T-helper 22 cell (primary cell): ENCODE measurements at places on chromosomes 5 and 9.

DNA sequence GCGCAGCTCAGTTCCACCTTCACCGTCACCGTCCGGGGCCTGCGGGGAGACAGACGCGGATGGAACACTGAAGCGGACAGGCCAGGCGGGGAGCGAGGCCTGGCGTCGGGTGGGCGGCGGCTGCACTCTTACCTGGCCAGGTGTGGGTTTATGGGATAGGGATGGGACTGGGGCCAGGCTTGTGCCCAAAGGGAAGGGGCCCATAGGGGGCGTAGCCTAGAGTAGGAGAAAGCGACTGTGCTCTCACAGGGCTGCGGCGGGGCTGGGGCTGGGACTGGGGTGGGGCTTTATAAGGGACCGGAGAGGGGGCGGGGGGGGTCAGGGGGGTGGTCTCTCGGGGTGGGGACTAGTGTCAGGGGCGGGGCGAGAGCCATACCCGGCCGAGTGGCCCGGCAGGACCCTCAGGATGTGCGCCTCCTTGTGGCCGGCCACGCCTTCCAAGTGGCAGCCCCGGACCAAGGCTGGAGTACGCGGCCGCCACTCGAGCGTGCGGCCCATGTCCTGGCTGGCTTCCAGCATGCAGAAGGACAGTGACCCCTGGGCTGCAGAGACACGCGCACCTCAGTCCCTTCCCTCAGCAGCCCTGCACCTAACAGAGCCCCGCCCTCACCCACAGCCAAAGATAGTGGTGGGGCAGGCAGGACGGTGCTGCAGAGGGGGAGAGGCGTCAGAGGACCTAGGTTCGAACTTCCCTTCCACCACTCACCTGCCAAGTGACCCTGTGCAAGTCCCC, 22.8 kb downstream of the FPGS start:
- no peak for DNase-seq

DNA sequence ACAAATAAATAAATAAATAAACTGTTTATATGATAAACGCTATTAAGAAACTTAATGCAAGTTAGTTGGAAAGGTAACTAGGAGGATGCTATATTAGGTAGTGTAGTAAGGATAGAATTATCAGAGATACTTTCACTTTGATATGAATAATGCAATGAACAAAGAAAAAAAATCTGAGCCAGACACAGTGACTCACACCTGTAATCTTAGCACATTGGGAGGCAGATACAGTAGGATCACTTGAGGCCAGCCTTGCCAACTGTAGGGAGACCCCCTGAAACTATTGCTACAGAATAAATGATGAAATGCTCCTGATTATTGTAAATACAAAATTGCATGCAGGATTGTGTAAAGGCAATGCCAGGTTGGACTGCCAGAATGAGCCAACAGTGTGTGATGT, 109.2 kb downstream of the ANXA2R start:
- no peak for DNase-seq

GRCh38 chr9:33012328-33013069, 11.1 kb upstream of the APTX start:
- DNase-seq: no peak

GRCh38 chr5:123116058-123116457, 27.0 kb downstream of the PRDM6 start:
- no peak for DNase-seq

GRCh38 chr9:36833954-36834353, 200.1 kb downstream of the PAX5 start:
- DNase-seq: no peak

DNA sequence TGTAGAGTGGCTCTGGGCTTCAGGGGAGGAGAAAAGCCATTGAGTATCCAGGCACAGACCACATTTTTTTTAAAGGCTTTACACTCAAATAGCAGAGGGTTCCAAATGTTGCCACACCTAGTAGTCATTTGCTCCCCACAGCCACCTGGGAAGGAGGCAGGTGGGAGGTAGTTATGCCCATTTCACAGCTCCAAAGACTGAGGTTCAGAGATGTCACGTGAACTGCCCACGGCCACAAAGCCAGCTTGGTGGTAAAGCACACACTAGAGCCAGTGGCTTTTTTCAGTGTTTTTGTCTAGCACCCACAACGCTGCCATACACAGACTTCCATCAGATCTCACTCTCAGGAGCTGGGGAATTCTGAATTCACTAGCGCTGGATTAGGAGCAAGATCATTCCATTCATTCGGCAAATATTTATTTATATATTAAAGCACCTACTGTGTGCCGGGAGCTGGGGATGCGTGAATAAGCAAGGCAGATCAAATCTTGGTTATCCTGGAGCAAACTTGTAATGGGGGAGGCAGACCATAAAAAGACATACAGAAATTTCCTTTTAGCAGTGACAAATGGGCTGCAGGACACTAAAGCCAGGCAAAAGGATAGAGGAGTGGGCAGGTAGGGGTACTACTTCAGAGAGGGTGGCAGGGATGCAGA, 7.4 kb downstream of the WHRN start:
- no peak for DNase-seq

DNA sequence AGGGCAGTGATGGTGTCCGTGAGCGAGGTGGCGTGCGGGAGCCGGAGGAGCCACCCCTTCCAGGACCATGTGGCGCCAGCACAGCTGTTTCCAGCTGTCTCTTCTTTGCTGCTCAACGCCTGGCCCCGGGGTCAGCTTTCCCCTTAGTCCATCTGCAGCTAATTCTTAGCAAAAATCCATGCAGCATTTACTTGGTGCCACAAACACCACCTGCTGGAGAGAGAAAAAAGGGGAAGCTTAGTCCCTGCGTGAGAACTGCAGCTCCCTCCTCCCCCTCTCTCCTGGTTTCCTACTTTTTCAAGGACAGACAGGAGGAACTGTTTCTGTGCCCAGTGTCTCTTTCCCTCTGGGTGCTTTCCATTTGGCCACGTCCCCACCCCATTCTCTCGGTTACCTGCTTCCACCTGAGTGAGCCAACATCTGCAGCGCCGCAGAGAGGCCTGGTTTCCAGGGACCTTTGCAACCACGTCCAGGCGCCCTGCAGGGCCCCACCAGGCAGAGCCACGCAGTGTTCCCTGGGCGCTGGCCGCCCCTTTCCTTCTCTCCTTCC, 3.4 kb downstream of the SLC6A19 start:
- no peak for DNase-seq

GRCh38 chr5:136043551-136043950, 14.8 kb downstream of the TGFBI start:
- DNase-seq: no peak

DNA sequence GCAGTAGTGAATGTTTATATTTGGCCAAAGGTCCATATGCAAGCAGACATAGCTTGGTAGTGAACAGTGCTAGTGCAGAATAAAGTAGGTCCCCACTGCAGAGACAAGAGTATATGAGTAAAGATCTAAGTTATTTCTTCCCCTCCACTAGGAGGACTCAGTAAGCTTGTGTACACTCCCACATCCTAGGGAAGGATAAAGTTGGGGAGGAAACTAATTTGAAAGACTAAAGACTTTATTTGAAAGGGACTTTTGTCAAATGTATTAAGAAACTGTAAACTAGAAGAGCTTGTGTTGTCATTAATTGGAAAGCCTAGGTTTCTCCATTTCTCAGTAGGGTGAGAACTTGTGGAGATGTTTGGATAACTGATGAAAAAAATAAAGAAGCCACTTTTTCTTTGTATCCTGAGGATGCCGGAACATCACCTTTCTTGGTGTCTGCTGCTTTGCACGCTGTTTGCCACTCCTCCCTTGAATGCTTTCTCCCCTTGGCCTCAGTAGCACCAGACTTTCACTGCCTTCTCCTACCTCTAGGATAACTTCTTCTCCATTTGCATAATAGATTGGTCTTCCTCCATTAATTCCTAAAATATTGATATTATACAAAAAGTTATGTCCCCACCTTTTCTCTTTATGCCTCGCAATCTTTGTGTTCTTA, 329.0 kb downstream of the PARP8 start:
- no peak for DNase-seq

- DNase-seq: no peak
Measured at GRCh38 chr9:128703616-128704355, 1.5 kb downstream of the PKN3 start.

DNA sequence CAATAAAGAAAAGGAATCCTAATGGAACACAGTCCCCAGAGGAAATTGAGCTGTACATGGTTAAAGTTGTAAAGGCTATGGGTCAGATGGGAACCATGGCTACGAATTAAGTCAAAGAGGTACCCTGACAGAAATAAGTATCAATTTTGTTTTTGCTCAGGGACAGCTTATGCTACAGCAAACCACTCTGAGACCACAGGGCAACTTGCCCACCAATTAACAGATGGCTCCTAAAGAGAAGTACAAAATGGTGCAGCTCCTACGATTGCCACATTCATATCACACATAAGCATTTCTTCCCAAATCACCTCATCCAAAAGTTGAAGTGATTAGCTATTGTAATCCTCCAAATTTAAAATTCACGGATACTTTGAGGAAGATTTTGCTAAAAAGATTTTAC, 83.0 kb downstream of the ELAVL2 start:
- no peak for DNase-seq

GRCh38 chr5:94316916-94317838, 301.2 kb downstream of the KIAA0825 start:
- no peak for DNase-seq

DNA sequence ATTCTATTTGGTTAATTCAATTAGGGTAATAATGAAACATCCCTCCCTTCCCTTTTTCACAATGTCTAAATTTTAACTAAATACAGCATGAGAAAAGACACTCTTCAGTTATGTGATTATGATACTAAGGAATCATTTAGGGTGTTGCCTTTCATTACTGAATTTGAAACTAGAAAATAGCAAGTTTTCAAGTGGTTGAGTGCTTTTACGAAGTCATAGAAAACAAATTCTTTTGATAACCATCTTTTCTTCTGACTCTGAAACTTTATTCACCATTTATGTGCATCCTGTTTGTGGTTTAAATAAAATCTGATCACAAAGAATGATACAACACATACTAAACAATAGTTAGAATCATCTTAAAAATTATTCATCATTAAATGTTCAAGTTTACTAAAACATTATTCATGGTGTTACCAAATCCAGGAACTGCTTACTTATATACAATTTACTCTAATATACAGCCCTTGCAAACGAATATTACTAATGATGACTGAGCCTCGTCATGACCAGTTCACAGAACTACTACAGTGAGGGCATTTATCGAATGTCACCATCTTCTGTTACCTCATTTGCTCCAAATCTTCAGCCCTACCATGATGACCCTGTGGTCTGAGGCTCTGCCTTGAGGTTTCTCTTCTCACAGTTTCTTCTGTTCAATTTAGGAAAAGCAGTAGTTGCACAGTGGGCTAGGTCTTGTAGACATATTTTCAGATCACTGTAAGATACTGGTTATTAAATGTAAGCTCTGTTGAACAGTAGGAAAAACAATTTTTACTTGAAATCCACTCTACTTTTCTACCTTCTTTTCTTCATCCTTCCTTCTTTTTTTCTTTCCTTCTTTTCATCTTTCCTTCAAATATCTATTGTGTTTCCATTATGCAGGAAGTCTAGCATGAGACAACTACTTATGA, 18.3 kb upstream of the IL9 start:
- DNase-seq: no peak

DNA sequence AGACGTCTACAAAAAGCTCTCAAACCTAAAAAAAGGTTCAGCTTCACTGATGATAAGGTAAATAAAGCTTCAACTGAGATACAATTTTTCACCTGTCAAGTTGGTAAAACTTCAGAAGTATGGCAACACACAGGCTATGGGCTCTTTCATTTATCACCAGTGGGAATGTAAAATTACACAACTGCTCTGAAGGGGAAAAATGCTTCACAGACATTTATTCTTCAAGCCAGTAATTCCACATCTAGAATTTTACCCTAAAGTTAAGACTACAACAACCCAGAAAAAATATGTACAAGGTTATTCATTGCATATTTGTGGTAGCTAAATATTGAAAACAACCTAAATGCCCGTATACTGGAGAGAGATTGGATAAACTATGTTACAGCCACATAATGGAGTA, 48.1 kb upstream of the NREP start:
- no peak for DNase-seq

DNA sequence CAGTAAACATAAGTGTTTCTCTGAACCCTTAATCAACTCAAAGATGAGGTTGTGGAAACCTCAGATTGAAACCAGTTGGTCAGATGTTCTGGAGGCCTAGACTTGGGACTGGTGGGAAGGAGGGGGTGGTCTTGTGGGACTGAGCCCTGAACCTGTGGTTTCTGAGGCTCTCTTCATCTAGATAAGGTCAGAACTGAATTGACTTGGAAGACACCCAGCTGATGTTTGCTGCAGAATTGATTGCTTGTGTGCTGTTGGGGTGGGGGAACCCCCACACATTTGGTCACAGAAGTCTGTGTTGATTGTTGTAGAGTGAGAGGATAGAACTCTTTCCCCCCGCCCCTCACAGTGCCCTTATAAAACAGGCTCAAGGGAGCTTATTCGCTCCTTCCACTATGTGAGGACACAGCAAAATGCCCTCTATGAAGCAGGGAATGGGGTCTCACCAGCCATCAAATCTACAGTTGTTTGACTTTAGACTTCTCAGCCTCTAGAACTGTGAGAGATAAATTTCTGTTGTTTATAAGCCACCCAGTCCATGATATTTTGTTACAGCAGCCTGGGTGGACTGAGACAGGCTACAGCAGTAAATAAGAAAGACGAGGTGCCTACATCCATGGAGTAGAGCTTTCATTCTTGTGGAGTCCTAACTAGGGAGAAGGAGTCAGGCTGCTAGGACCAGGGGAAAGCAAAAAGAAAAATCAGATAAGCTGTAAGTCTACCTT, 25.7 kb upstream of the UGCG start:
- no peak for DNase-seq
